ENCODE measurements at places on chromosomes 16 and 17.

DNA sequence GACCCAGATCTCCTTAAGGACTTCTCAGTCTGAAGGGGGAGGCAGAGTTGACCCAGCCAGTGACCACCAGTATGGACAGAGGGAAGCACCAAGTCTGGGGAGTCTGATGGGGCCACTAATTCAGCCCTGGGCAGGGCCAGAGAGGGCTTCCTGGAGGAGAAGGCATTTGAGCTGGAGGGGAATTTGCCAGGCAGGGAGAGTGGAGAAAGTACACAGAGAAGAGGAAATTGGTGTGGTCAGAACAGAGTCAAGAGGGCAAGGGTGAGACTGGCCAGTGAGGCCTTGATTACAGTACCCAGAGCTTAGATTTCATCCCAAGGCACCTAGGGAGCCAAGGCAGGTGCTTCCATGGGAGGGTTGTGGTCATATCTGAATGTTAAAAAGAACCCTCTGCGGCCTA lies 36.3 kb downstream of the MYO15A start:
- DNase-seq, result no peak

GRCh38 chr17:14091367-14091766 lies 22.1 kb downstream of the COX10 start:
- DNase-seq, result no peak

- no peak for DNase-seq
Observed at GRCh38 chr16:15886078-15886477, 2.3 kb downstream of the CEP20 start.

DNA sequence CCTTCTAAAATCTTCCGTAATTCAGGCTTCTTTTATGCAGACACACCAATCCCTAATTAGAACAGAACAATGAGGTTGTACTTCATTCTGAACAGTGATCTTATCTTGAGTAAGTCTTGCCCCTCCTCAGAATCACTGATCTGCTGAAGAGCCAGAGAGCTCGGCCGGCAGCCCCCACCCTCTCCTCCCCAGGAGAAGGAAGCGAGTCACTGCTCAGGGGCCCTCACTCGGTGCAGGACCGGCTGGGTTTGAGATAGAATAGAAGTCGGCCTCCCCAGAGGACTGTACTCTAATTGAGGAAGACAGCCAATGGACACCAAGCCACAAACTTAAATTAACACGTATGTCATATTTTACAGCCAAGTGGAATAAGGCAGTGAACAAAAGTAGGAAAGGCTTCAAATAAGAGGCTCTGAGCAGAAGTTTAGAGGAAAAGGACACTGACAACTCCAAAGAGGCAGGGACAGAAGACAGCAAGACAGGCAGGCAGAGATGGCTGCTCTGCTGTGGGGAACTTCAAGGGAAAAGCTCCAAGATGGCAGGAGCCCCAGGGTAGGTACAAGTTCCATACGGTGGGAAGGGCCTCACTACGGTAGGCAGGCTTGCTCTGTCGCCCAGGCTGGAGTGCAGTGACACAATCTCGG lies 18.6 kb downstream of the CREBBP start:
- no peak for DNase-seq

DNA sequence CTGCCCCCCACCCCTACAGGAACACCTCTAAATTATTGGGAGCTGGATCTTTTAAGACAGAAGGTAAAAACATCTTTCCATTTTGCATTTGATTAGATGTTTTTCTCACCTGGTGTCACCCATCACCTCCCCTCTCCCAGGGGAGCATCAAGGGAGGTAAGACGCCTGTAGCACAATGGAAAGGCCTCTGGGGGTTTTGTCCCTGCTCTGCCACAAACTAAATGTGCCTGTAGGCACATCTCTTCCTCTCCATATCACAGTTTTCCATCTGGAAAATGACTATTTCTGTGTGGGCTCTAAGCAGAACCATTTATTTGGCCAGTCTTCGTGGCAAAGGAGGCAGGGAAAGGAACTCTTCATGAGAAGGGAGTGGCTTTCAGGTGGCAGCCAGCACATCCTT lies 76.6 kb downstream of the GNAO1 start:
- no peak for DNase-seq

- peak; percentile 9 for DNase-seq
Observed at GRCh38 chr17:6914711-6915110, 81.1 kb upstream of the ALOX12 start.

Data from CD4-positive, alpha-beta T cell treated with Interleukin-1 beta for 1 hour (primary cell).